ENCODE measurements at places on chromosomes 6 and 20.
A peak's percentile ranks its signal among the peaks of the same experiment; 100 is the strongest.

DNA sequence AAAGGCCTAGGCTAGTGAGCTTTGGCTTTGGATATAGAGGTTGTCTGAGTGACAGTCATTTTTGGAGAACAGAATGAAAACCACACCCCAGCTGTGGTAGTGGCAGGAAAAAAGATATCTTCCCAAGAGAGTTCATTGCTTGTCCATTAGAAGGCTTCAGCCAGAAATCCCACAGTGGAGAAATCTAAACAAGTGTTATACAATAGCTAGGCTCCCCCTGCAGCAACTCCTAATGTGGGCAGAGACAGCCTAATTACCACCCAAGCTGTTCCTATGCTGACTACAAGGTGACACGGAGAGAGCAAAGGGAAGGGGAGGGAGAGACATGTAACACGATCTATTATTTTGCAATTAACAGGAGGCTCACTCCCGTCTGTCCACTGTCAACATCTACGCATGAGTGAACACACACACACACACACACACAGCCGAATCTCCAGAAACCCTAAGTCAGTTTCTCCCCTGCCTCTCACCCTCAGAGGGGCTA is 147.5 kb upstream of the TCF21 start:
- DNase-seq, result no peak

- DNase-seq, result no peak
These were observed 68.6 kb downstream of the BCKDHB start for GRCh38 chr6:80174900-80175572.

DNA sequence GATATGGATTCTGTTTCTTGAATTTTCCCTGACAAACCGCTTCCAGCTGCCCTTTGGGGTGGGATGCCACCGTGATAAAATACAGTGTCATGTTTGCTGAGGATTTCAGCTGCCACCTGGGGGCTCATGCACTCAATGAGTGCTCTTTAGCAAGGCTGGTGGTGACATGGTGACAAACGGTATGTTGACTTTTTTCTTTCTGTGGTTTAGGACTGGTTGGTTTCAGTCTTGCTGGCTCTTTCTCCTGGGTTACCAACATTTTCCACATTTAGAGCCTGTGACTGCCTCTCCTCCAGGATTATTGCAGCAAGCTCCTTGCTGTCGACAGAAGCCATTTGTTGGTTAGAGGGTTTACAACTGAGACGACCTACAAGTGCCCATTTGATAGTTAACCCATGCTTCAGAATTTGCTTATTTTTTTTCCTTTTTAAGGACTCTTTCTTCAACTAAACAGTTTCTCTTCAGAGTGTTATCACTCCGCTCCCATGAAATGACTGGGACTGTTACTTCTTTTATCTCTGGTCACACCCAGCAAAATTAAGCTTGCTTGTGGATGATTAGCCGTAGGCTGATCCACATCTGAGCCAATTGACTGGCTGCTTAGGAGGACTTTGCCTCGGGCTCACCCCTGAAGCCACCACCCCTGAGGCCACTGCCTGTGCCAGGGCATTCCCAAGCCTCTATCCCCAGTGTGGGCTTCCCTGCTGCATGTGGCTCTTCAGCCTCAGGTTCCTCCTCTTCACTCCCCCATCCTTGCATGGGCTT is 48.4 kb upstream of the CDYL start:
- DNase-seq, result no peak

GRCh38 chr6:148671085-148671484 is 75.7 kb upstream of the UST start:
- no peak for DNase-seq

DNA sequence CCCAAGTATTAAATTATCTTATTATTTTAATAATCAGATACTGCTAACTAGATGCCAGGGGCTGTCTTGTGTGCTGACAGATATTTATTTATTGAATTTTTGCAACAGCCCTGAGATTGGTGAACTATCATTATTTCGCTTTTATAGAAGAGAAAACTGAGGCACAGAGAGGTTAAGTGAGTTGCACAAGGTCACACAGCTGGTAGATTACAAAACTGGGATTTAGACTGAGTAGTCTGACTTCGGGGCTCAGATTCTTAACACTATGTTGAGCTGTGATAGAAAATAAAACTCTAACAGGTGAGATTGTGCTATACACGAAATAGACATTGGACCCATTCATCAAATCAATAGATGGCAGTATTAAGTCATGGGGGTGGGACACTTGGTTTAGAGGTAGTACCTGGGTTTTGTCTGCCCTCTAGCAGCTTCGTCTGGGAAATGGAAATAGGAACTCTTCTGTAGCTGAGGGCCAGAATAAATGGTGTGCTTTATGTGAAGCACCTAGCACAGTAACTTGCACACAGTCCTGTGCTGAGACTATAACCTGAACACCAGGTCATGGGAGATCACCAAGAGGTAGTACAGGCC is 113.4 kb downstream of the B3GAT2 start:
- DNase-seq, result no peak

DNA sequence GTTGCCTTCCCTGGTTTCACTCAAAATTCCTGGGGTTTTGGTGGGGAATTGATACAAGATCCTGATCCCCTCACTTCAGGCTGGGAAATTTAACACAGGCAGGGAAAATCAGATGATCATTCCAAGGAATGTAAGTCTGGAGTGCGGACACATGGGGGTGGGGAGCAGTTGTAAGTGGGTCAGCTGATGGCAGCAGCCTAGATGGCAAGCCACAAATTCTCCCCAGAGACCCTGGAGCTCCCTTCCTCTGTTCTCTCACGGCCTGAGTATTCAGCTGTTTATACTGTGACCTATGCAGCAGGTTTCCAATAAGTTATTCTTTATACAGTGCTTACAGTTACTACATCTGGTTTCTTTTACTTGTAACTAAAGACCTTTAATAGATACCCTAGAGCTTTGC is 144.9 kb downstream of the SH3BGRL2 start:
- no peak for DNase-seq

- peak; percentile 40 for DNase-seq
These were observed 145.5 kb upstream of the STMND1 start for GRCh38 chr6:16956361-16956760.

- no peak for DNase-seq
These were observed 51.0 kb upstream of the FBXO30 start for GRCh38 chr6:145865595-145865994.

DNA sequence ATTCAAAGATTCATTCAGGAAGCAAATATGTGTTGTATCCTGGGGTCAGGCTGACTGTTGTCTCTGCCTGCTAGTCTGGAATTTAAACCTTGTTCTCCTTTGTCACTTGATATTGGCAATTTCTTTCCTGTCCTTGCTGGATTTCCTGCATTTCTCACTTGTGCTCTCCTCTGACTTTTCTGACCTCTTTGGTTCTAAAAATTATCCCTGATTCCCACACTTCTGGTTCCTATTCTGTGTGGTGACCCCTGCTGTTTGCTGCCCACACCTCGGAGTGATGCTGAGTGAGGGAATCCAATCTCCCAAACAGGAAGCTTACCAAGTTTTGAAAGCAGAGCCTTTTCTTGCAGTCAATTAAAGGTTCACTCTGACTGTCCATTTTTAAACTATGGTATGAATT is 345.3 kb downstream of the CDKAL1 start:
- DNase-seq, result no peak

GRCh38 chr20:44080646-44081267 is 106.2 kb downstream of the JPH2 start:
- peak; percentile 72 for DNase-seq

- DNase-seq, result no peak
These were observed 124.1 kb upstream of the LOC128125822 start for GRCh38 chr6:63448229-63448628.

- no peak for DNase-seq
These were observed 6.1 kb downstream of the RBM39 start for GRCh38 chr20:35735826-35736470.

DNA sequence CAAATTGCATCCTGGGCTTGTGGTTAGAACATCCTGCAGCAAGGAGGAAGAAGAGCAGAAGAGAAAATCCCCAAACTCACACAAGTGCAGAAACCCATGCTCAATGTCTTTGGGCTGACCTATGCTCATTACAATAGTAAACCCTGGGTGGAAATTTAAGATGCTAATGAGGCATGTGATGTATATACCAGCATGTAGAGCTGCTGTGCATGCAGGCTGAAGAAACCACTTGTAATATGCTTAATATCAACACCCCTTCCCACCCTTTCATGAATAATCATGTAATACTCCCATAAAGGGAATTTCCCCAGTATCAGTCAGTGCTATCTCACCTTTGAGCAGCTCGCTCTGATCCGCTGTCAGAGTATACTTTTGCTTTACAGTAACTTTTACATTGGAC is 90.0 kb upstream of the GRIK2 start:
- no peak for DNase-seq

- DNase-seq, result no peak
These were observed 86.9 kb downstream of the TULP4 start for GRCh38 chr6:158399040-158399700.

GRCh38 chr6:139839506-139840156 is 465.2 kb upstream of the CITED2 start:
- DNase-seq, result no peak

DNA sequence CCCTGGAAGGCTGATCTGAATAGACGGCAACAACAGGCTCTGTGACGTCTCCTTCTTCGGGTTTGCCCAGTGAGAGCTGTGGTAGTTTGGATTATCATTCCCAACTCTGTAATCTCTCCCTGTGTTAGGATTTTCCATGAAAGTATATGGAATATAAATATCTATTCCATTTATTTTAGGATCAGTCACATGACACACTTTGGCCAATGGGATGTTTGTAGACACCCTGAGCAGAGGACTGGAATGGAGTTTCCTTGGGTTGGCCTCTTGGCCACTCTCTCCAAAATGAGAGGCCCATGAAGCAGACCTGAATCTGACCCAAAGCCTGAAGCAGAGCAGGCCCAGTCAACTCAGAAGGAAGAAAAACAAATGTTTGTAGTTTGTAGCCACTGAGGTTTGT is 37.2 kb upstream of the UBR2 start:
- no peak for DNase-seq

DNA sequence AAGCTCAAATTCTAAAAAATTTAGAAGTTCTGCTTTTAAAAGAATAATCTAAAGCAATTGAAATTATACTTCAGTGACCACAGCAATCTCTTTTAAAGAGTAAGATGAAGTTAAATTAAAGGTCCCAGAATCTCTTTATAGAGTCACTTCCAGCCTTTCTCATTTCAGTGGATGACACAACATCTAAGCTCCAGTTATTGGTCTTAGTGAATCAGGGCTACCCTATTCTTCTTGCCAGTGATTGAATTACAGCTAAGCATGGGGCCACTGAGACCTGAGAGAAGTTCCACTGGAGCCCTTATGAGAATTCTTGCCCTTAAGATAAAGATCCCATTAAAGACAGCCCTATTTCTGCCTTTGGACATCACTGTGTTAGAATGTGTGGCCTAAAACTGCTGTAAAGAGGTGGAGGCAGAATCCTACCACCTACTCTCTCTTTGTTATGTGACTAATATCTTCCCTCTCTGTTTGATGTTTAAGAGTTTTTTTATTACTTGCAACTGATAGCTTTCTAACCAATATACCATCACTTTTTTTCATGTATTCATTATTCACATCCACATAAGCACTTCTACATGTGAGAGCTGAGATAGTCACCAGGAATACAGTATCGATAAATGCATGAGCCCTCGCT is 128.6 kb downstream of the UNC5CL start:
- DNase-seq, result no peak

DNA sequence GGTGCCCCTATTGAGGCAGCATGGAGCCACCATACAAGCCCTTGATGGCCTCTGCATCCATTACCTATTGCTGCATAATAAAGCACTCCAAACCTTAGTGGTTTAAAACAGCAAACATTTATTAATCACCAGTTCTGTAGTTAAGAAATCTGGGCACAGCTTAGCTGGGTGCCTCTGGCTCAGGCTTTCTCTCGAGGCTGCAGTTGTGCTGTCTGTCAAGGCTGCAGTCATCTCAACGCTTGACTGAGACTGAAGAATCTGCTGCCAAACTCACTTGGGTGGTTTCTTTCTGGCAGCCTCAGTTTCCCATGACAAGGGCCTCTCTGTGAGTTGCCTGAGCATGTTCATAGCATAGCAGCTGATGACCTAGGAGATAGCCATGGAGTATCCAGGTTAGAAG is 207.4 kb upstream of the LRFN2 start:
- DNase-seq, result no peak

GRCh38 chr20:49690899-49691620 is 22.6 kb downstream of the B4GALT5 start:
- no peak for DNase-seq

DNA sequence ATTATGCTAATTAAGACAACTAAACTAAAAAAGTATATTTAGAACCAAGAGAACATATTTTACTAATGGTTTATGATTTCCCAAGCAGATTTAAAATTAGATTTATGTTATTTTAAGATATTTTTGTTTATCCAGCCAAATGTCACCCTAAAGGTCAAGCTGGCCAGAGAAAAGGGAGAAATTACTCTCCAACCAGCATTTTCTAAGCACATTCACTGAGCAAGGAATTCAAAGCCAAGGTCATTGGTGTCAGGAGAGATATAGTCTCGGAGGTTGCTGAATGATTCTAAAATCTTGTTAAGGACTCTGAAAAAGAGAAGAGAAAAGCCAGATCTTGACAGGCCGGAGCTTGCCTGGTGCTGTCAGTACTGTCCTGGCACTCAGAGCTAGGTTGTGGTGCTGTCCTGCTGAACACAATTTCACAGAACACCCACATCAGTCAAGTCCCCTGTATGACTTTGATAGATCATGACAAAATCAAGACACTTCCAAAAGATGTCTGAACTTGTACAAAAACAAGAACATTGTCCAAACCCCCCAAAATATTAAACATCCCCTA is 222.3 kb upstream of the SMLR1 start:
- no peak for DNase-seq

- DNase-seq, result peak; percentile 79
These were observed 30.2 kb downstream of the RANBP9 start for GRCh38 chr6:13681305-13682061.

GRCh38 chr20:23151008-23151703 is 65.0 kb upstream of the CD93 start:
- no peak for DNase-seq

DNA sequence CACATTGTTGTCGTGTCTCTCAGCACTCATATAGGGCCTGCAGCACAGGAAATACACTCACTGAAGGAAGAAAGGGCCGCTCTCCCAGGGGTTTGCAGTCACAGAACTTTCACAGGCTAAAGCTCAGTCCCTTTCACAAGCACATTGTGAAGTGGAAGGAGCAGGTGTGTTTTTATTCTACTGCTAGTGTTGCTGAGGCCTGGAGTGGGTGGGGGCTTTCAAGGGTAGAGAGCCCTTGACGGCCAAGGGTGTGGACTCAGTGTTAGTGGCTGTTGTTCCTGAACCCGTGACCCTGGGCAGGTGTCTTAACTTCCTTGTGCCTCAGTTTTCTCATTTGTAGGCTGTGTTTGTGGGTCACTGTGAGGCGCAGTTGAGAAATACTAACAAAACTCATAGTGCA is 66.2 kb upstream of the SLC22A1 start:
- DNase-seq, result no peak

- no peak for DNase-seq
These were observed 146.5 kb downstream of the PREX1 start for GRCh38 chr20:48681201-48681872.

Data from central memory CD4-positive, alpha-beta T cell (primary cell).